ENCODE measurements at places on chromosomes 2 and 18.

- DNase-seq, result no peak
Measured at GRCh38 chr2:164430166-164430783, 191.0 kb downstream of the GRB14 start.

- DNase-seq, result no peak
Measured at GRCh38 chr2:113021312-113021711, 16.1 kb downstream of the IL36A start.

DNA sequence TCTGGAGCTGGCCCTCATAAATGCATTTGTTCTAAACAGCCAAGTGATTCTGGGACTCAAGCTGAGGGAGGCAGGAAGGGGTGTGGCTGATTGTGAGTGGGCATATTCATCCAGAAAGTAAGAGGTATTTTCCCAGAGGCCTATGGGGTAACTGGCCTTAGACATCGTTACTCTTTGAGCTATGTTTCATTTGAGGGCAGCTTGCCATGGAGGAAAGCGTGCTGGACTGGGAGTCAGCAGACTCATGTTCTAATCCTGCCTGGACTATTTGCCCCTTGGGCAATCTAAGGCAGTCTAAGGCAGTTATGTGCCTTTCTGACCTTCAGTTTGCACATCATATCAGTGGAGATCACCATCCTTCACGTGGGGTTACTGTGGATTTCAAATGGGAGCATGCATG, 93.5 kb upstream of the SLC14A2 start:
- no peak for DNase-seq

- DNase-seq, result no peak
Measured at GRCh38 chr18:41845563-41845962, 109.5 kb upstream of the PIK3C3 start.
